Aorta (tissue), 5 donors: ENCODE measurements at places on chromosomes 7 and 10.

DNA sequence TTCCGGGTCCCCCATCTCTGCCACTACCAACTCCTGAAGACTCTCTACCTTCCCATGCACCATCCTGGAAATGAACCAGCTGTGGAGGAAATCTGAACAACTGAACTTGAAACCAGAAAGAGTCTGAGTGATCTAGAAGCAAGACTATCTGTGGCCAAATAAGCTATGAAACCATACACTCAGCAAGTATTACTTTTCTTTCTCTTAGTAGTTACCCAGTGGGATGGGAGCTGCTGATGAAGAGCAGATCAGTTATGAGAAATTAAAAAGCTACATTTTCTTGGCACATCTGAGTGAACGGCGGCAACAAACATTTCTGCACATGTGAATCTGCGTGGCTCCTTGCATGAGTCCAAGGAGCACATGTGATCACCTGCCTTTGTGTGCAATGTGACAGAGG is 31.6 kb upstream of the AGK start:
- DNase-seq = no peak

- no peak for DNase-seq
Observed at GRCh38 chr7:159195946-159196345, 51.3 kb upstream of the VIPR2 start.

DNA sequence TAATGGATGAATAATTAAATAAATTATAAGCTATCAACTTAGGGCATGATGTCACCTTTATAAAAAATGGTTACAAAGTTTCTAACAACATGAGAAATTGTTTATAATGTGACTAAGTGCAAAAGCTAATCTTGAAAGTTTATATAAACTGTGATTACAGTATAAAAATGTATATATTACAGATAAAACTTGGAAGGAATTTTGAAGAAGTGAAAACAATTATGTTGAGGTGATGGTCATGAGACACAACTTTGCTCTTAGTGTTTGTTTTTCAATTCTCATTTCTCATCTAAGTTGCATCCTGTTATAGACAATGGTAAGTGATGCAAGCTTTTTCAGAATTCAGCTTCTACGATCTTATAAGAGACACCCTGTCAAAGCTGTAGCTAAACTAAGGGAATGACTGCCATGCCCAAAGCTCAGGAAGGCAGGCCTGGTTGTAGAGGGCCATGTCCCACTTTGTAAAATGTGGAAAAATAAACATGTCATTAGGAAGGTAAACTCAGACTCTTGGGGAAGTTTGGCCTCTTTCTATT is 23.9 kb downstream of the MACC1 start:
- no peak for DNase-seq

DNA sequence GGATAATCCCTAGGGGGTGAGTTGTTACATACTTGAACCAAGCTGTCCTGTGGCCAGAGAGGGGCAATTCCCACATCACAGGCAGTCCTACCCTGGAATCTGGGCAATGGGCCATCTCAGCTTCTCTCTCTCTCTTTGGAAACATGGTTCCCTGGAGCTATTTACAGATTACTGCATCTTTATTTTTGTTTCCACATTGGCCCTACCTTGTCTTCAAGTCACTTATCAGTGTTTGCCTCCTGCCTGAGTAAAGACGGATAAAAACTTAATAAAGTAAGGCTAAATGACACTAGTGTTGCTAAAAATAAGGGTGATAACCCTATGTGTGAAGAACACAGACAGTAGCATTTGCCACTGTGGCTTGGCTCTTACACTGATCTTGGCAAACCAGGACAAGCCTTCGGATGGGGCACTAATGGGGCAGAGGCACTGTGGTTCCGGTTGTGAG is 228.2 kb downstream of the GFRA1 start:
- peak; percentile 61 for DNase-seq
